Central memory CD8-positive, alpha-beta T cell (primary cell): ENCODE measurements at places on chromosomes 11 and 22.

DNA sequence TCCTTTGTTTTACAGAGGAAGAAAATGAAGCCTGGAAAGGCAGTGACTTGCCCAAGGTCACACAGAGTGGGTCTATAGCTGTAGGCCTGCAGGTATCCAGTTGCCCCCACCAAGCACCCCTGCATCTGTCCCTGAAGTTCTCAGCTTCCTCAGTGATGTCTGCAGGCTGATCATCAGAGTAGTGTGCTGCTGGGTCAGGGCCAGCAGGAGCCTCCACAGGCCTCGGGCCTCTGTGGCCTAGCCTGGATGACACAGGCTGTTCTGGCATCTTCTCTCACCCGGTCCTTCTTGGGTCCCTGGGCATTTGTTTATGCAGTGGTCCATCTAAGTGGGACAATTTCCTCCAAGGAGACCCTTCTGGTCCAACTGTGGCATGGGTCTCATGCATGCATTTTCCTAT lies 74.8 kb upstream of the E2F8 start:
- no peak for DNase-seq

- peak; percentile 25 for DNase-seq
Measured at GRCh38 chr11:62573006-62573591, 592 bp downstream of the EEF1G start.

- no peak for DNase-seq
Measured at GRCh38 chr11:103582351-103582909, 454.0 kb upstream of the DDI1 start.

GRCh38 chr11:116059919-116060318 lies 555.7 kb upstream of the CADM1 start:
- DNase-seq, result no peak

DNA sequence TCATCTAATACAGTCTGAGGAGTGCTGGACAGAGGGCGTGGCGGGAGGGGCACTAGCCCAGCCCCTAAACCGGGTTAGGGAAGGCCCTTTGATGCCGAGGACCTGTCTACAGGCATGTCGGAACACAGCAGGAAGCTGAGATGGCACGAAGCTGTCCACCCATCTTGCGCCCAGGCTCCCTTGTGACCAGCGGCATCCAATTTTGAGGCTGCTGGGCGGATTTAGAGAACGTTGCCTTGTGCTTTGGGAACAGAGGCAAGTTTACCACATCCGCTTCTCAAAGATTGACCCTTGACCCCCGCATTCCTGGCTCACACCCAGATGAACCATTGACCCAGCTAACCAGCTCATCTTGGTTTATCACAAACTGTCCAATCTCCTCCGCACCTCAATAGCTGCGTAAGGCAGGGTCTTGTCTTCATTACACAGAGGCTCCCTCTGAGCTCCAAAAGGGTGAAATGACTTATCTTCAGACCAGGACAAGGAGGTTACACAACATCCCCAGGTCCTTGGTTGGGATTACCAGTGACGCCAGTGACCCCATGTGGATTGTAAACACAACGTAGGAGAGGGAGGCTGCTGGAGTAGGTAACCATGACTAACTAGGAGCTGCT lies 4.5 kb downstream of the FAM83F start:
- DNase-seq, result no peak

DNA sequence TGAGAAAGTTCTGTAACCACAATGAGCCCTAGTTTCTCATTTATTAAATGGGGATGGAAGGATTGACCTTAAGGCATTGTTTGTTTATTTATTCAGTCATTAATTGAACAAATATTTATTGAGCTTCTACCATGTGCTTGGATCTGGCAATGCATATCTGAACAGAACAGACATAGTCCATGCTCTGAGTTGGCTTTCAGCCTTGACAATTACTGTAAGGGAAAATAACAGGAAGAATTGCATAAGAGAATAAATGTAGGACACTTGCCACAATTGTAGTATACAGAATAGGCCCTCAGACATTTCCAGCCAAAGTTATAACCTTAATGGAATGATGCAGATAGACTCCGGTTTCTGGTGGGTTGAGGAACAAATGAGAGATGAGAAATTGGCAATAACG lies 160.5 kb upstream of the TTC12 start:
- no peak for DNase-seq

DNA sequence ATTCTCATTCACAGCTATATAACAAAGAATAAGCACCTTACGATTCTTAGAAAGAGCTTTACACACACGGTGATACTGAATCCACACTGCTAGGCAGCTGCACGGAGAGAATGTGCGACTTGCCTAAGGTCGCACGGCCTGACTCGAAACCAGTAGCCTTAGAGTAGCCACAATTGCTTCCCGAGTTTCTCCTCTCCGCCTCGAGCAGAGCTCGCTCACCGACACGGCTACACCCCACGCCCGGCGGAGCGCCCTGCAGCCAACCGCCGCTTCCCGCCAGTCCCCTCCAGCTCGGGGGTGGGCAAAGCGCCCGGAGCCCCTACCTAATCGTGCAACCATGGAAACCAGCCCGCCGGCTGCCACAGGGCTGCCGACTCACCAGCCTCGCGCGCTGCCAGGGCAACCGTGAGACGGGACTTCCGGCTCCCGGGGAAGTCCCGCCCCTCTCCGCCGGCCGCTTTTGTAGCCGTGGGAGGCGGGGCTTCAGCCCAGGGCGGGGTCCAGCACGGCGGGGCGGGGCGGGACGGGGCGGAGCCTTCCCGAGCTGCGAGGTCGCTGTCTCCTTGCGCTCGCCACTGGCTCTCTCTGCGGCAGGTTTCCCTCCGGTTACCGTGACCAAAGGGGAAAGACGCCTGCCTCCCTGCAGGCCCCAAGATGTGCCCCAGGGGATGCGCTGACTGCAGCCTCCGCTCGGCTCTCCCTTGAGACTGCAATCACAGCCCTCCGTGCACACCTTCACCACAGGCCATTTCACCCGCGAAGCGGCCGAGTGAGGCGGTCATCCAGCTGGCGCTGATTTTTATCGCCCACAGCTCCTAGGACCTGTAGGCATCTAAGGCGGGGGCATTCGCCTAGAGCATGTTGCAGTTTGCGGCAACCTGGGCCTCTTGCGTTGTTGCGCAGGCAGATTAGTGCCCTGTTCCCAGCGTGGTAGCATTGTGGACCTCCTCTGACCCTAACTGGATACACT lies 1.1 kb downstream of the BSCL2 start:
- DNase-seq, result peak; percentile 81

GRCh38 chr11:2526808-2527381 lies 82.1 kb downstream of the KCNQ1 start:
- DNase-seq, result no peak

- DNase-seq, result no peak
Measured at GRCh38 chr11:66912361-66912760, 45.8 kb downstream of the PC start.

DNA sequence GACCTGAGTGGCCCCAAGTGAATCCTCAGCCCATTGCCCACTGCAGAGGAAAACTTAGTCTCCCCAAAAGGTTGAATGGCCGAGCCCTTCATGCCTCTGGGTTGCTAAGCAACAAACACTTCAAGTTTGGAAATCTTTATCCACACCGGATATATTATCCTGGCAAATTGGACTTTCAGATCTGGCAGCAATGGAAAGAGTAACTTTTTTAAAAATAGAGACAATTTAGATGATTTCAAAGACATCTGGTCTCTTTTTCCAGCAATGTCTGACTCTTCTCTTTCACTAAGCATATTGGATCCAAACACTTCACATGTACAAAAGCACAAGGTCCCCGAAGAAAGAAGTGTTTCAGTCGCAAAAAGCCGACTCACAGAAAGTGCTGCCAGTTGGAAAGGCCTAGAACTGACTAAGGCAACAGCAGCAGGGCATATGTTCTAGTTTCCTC lies 505.3 kb downstream of the SOX6 start:
- DNase-seq, result no peak

GRCh38 chr11:110023711-110024110 lies 69.5 kb upstream of the ZC3H12C start:
- no peak for DNase-seq

GRCh38 chr22:40583053-40583741 lies 53.3 kb downstream of the MRTFA start:
- DNase-seq, result no peak

GRCh38 chr11:28903716-28904115 lies 795.5 kb downstream of the METTL15 start:
- DNase-seq, result no peak

DNA sequence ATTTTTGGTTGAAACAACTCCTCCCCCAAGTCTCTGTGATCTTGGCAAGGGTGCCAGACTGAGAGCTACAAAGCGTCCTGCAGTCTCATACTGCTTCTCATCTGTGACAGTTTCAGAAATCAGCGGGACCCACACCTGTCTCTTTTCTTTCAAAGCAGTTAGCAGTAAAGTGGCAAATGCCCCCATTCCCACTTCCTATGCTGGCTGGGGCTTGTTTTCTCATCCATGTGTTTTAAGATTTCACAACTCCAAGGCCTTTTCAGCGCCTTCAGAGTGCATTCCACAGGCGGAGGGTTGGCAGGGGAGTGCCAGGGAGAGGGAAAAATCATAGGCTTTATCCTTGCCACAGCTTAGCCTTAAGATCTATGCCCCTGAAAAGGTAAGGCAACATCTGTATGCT lies 493.5 kb downstream of the OPCML start:
- no peak for DNase-seq

- no peak for DNase-seq
Measured at GRCh38 chr22:17890245-17890671, 116.0 kb upstream of the BID start.

DNA sequence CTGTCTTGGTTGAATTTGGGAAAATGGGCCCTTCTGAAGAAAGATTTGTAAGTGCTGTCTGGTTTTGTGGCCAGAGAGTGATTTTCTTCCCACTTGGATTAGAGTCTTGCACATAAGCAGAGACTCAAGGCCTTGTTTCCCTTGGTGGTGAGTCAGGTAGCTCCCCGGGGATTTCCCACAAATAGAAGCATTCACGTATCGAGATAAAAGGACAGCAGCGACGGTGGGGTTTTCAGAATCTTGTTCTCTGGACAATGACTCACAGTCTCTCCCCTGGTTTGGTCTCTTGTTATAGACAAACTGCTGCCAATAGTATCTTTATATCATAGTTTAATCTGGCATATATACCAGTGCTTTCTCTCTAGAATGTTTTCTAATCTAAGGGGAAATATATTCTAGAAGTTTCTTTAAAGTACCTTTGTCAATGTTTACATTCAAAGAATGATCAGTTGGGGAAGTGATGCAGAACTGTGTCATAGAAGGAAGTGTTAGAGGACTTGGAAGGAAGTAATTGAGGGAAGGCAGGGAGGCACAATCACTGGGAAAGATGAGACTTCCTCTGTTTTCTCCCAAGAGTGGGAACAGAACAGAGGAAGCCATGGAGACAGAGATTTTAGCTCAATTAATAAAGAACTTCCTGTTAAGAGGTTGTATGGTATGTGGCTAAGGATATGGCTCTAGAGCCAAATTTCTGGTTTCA lies 18.1 kb downstream of the POLA2 start:
- no peak for DNase-seq

- no peak for DNase-seq
Measured at GRCh38 chr11:129375751-129376657, at the start of gene BARX2. Gene BARX2, plus strand, starts transcription at chr11:129375848. Its CDS starts 188 bp downstream, at chr11:129376036.

- no peak for DNase-seq
Measured at GRCh38 chr11:14980854-14981253, 8.7 kb upstream of the CALCA start.

DNA sequence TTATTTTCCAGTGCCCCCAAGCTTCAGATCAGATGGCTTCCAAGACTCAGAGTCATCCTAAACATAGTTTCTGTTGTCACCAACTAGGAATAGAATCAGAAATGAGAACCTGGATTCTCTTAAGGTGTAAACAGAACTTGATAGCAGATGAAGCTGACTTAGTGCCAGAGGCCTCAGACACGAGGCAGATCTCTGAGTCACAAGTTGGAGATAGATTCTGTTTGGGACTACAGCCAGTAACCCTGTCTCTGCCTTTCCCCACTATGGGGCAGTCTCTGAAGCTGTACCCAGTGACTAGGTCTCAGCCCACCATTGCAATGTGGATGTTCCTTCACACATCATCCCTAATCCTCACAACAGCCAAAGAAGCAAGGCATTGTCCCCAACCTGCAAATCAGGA lies 25.4 kb downstream of the NEU3 start:
- DNase-seq, result no peak

- DNase-seq, result no peak
Measured at GRCh38 chr11:21495879-21496278, 697.0 kb upstream of the ANO5 start.

GRCh38 chr11:67371189-67371910 lies 2.0 kb downstream of the CLCF1 start:
- DNase-seq, result no peak

DNA sequence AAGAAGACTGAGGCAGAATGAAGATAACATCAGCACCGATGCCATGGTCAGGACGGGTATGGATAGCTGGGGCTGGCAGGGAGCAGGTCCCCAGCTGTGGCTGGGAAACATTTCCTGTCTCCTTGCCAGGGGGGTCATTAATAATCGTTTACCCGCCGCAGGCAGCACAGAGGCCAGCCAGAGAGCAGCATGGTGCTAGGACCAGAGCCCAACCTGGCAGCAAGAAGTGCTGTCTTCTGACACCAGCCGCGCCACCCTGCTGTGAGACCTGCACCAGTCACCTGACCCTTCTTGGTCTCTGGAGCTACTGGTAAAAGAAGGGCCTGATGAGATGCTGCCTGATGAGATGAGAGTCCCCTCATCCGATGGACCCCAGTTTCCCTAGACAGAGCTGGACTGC lies 36.3 kb downstream of the PDE2A start:
- no peak for DNase-seq

GRCh38 chr11:106133529-106133928 lies 56.1 kb downstream of the AASDHPPT start:
- no peak for DNase-seq

DNA sequence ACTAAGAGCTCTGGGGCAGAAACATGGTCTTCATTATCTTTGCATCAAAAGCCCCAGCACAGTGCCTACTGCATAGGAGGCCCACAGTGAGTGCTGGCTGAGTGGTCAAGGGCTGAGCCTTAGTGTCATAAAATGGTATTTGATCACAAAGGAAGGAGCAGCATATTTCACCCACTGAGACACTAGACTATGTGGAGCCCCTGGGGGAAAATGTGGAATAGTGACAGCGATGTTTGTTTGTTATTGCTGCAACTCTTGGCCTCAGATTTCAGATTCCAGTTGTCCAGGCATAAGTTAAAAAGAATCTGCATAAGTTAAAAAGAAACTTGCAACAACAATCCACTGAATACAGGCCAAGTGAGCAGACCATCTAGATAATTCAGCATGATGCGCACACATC lies 7.0 kb downstream of the KIRREL3 start:
- no peak for DNase-seq

DNA sequence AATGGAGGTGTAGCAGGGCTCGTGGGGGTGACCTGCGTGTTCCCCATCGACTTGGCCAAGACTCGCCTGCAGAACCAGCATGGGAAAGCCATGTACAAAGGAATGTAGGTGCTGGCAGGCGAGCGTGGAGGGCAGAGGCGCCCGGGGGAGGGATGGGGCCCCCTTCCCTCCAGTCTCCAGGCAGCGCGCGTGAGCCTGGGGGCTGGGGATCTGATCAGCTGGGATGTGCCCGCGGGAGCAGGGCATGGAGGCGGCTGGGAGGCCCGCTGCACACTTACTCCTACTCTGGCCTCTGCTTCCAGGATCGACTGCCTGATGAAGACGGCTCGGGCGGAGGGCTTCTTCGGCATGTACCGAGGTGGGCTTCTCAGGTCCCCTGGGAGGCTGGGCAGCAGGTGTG lies 17.8 kb downstream of the SLC25A18 start:
- DNase-seq, result no peak
